ENCODE measurements at places on chromosomes 1 and 21.

DNA sequence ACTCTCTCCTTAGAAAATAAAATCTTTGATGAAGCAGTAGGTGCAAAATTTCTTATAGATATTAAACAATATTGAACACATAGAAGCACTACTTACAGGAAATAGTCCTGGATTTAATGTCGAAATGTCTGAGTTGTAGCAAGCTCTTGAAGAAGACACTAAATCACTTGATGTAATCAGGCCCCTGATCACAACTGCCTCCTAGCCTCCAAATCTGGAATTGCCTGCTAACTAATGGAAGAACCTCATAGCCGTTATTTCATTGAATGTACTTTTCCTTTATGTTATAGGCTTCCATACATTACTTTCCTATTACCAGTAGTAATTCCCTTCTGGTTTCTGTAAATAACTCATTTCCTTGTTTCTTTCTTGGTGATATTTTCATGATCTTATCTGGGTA lies 675.7 kb upstream of the CHRM3 start:
- no peak for DNase-seq

- DNase-seq = no peak
Measured at GRCh38 chr21:25682382-25682781, 43.3 kb downstream of the JAM2 start.

GRCh38 chr1:31691951-31692350 lies 11.9 kb downstream of the COL16A1 start:
- DNase-seq = no peak

- DNase-seq = no peak
Measured at GRCh38 chr1:153095764-153096163, 1.4 kb upstream of the SPRR2E start.

GRCh38 chr1:76826072-76826845 lies 41.0 kb upstream of the ST6GALNAC5 start:
- no peak for DNase-seq

- DNase-seq = no peak
Measured at GRCh38 chr1:89735479-89735878, 85.4 kb upstream of the LRRC8D start.

DNA sequence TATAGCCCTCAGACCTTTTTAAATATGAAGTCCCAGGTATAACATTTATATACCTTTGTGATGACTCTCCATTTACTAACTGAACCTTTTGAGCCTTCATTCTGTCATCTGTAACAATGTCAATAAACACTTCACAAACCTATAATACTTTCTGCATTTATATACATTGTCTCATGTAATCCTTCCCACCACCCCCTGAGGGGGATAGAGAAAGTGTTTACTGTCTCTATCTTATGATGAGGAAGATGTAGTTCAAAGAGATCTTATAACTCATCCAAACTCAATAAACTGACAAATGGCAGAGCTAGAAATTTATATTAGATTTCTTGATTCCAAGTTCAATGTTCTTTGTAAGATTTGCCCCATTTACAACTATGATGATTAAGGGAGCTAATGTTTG lies 48.3 kb upstream of the CR2 start:
- no peak for DNase-seq

GRCh38 chr1:3987669-3988235 lies 87.7 kb upstream of the C1orf174 start:
- no peak for DNase-seq

GRCh38 chr1:225834417-225835329 lies 24.7 kb downstream of the EPHX1 start:
- DNase-seq = no peak

- no peak for DNase-seq
Measured at GRCh38 chr1:36871146-36871971, 163.0 kb downstream of the GRIK3 start.

GRCh38 chr1:2083666-2084065 lies 33.5 kb downstream of the PRKCZ start:
- no peak for DNase-seq

DNA sequence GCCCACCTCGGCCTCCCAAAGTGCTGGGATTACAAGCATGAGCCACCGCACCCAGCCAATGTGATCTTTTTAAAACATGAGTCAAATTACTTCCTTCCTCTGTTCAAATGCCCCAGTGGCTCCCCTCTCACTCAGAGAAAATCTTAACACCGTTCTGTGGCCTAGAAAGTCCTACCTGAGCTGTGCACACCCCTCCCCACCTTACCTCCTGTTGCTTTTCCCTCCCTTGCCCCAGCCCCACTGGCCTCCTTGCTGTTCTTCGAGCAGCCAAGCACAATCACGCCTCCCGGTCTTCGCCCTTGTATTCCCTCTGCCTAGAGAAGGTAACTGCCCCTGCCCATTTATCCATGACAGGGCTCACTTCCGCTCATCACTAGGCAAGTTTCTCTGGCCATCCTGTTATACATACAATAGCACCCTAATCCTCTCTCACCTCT lies 62.6 kb upstream of the RPL11 start:
- DNase-seq = no peak

DNA sequence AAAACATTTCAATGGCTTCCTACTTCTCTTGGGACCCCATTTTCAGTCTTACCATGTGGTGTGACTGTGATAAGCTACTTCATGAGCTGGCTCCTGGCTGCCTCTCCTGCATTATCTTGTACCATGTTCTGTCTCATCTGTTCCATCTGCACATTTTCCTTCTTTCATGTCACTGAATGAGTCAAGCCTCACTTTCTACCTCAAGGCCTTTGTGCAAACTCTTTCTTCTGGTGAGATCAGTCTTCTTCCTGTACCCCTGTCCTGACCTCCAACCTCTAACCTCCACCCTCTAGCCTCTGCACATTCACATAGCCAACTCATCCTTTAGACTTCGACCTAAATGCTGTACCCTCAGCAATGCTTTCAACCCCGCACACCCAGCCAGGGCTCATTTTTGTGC lies 9.6 kb upstream of the FAM78B start:
- no peak for DNase-seq

DNA sequence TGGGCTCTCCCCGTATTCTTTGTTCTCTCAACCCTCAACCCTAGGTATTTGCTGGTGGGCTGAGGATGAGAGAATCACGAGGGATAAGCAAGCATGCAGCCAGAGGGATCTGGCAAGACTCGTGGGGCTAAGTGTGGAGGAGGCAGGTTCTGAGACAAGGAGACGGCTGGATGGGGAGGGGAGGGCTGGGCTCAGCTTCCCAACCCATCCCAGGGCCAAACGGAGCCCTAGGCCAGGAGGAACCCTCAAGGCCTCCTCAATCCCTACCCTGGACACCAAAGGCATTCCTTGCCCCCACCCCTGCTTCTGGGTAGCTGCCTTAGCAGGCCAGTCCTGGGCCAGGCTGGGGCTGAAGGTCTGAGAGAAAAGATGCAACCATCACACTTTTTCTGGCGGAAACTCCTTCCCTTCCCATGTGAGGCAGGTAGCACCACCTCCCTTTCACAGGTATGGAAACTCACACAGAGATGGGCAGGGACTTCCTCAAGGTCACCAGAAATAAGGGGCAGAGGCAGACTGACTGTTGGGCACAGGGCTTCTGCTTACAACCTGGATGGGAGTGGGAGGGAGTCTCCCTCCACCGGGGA lies 6.2 kb downstream of the MEF2D start:
- DNase-seq = no peak

- no peak for DNase-seq
Measured at GRCh38 chr1:232788235-232788872, 16.9 kb upstream of the MAP10 start.

DNA sequence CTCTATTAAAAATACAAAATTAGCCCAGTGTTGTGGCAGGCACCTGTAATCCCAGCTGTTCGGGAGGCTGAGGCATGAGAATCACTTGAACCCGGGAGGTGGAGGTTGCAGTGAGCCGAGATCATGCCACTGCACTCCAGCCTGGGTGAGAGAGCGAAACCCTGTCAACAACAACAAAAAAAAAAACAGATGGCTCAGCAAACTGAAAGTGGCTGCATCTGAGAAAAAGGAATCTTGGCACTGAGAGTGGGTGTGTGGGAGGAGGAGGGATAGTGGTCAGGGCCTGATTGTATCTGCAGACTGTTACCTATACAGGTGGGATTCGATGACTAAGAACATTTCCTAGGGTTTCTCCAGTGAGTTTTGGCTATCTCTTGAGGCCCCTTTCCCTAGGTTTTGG lies 122.2 kb upstream of the BARHL2 start:
- no peak for DNase-seq
